A172 (cell line): ENCODE measurements at places on chromosomes 1 and 21. TPM values are rescaled to one million over a fixed set of nuclear protein-coding genes. Genes with fewer than 3 reads are reported as not detected.

DNA sequence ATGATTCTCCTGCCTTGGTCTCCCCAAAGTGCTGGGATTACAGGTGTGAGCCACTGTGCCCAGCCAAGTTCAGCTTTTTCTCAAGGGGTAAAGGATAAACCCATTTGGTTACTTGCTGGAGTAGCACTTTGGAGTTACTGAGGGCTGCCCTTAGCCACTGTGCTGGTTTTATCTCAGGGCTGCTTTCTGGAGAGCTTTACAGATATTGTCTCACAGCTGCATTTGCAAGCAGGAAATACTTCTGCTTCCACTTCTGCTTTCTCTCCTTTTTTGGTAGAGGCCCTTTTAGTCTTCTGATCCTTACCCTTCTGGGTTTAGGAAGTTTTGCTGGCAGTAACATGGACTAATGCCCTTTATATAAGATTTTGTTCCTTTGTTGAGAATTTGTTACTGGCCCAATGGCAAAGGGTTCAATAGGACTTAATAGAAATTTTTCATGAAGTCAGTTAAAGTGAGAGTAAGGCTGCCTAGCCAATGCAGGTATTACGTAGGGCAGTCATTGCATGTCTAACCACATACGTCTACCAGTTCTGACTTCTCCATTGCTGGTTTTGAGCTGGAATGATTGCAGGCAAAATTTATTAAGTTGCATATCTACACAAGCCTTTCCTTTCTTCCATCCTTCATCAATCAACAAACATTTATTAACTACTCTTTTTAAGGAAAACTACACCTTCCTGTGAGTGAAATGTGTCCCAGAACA is 24.4 kb downstream of the CAP1 start:
- no peak for DNase-seq

GRCh38 chr1:70090141-70090540 is 115.2 kb downstream of the LRRC40 start:
- DNase-seq, result no peak

- no peak for DNase-seq
These were observed 3.6 kb upstream of the CSTB start for GRCh38 chr21:43779660-43780059.

DNA sequence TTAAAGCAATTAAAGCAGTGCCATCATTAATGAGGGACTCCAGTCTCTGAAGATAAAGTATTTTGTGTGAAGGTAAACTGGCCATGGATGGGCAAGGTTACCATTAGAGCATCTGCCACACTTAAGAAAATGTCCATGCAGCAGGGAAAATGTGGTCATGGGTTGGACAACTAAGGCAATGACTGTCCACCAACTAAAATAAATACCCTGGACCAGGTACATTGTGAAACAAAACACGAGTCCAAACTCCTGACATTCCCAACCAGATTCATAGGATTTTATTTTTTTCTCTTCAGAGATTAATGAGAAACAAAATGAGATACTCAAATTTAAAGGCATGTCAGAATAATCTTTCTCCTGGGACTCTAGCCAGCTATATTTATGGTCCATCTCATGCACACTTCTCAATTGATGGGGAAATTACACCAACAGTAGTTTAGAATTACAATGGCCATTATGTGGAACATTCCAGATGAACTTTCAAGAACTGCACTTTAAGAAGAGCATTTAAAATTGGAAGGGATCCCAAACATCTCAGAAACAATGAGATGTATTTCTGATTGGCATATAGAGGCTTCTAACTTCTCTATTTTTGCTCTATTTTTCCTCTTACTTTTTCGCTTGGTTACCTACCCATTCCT is 8.1 kb downstream of the GBP7 start:
- no peak for DNase-seq

- DNase-seq, result no peak
These were observed 2.6 kb downstream of the PADI1 start for GRCh38 chr1:17207540-17207939.

DNA sequence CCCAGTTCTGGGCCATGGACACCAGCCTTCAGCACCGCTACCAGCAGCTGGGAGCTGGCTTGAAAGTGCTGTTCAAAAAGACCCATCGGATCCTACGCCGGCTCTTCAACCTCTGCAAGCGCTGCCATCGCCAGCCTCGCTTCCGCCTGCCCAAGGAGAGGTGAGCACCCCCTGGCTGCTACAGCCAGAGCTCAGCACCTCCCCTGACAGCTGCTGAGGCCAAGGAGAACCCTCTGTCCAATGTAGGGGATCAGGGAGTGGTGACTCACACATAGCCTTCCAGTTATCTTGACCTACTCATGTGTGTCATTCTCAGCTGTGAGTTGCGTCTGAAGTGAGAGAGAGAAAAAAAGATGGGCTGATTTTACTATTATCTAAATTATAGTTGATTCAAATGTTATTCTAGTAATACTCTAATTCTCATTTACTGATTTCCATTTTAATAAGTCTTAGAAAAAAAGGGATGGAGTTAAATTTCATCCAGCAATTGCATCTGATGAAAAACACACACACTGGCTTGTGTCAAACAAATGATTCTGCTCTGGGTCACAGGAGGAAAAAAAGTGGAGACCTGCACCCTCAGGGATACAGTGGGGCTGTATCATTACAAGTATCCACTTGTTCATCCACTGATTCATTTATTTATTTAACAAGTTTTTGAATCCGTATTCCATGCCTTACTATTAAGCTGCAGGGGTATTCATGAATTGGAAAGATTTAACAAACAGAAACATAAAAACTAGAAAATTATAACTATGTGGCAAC is 108.0 kb downstream of the BRINP2 start:
- DNase-seq, result no peak

- DNase-seq, result no peak
These were observed 20.1 kb downstream of the DISP3 start for GRCh38 chr1:11498956-11499594.

- no peak for DNase-seq
These were observed 89.2 kb downstream of the TTLL7 start for GRCh38 chr1:83909687-83910086.

DNA sequence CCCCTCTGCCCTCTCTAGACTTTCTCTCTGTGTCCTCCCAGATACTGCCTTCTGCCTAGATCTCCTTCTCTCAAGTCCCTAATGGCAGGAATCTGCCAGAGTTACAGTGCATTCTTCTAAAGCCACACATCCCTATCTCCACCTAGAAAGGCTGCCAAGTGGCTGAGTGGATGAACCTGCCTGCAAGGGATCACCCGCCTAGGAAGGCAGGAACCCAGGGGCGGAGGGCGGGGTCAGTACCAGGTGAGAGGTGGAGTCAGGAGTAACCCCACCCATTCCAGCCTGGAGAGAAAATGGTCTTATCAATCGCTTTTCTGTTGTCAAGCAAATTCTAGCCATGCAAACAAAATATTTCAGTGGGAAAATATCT is 60.8 kb downstream of the BCAR3 start:
- DNase-seq, result no peak

- peak; percentile 6 for DNase-seq
These were observed 20.6 kb downstream of the RUNX3 start for GRCh38 chr1:24909388-24909898.

GRCh38 chr21:42616446-42616845 is 37.0 kb upstream of the PDE9A start:
- no peak for DNase-seq

- no peak for DNase-seq
These were observed 504 bp downstream of the PHTF1 start for GRCh38 chr1:113758631-113759332.

DNA sequence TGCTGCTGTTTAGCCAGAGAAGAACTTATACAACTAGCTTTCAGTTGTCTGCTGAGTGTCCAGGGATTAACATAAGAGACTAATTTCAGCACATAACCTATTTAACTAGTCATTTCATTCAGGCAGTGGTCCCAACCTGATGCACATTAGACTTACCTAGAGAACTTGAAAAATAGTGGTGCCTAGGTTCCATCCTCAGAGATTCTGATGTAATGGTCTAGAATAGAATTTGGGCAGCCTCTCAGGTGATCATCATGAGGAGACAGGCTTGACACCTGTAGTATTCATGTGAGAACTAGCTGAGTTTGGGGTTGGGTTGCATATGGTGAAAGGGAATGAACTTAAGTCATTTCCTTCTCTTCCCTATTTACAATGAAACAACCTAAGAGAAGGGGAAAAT is 24.8 kb downstream of the CNST start:
- no peak for DNase-seq

DNA sequence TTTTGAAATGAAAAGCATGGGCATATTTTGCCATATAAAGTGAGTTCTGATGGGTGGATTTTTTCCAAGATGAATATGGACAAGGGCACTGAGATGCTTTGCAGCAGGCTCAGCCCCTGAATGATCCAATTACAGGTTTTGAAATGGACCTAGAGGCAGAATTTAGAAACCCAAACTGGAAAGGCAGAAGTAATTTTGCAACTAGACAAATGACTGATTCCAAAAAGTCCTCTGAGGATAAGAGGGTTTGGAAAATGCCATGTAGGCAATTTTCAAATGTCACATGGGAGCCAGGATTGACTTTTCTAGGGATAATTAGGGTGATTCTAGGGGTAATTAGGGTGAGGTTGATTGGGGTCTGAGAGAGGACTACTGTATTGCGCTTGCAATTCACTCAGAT is 148.9 kb upstream of the ZNF648 start:
- DNase-seq, result no peak

GRCh38 chr1:71834601-71835441 is 447.5 kb downstream of the NEGR1 start:
- no peak for DNase-seq

- DNase-seq, result peak; percentile 85
These were observed 213.8 kb downstream of the HHIPL2 start for GRCh38 chr1:222334026-222334680.

DNA sequence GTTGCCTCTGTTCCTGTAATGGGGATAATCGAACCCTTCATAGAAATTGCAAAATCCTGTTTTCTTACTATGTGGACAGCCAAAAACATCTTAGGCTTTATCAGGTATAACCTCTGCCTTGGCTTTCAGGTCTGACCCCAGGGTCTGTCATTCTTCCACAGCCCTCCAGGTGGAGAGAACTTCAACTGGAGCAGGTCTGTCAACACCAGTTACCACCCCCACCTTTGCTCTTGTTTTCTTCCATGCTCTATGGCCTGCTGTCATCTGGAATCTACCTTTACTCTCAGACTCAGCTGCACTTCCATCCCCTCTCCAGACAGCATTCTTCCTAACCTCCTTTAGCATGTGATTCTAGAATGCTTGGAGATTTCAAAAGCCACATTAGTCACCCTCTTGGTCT is 10.4 kb upstream of the GJA9 start:
- DNase-seq, result no peak

GRCh38 chr1:203072911-203073310 is 12.9 kb downstream of the MYOG start:
- DNase-seq, result no peak

- DNase-seq, result no peak
These were observed 137.3 kb upstream of the EDN2 start for GRCh38 chr1:41621791-41622190.

DNA sequence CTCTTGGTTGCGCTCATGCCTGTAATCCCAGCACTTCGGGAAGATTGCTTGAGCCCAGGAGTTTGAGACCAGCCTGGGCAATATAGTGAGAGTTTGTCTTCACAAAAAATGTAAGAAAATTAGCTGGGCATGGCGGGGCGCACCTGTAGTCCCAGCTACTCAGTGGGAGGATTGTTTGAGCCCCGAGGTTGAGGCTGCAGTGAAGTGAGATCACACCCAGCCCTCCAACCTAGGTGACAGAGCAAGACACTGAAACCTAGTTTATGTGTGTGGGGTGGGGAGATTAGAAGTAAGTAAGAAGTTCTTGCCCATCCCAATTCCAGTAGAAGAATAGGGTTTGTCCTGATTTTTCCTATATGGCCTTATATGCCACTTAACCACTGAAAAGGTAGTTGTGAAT is 2.0 kb downstream of the RPL5 start:
- no peak for DNase-seq

- DNase-seq, result no peak
These were observed 33.1 kb upstream of the FOXO6 start for GRCh38 chr1:41328001-41328615.

DNA sequence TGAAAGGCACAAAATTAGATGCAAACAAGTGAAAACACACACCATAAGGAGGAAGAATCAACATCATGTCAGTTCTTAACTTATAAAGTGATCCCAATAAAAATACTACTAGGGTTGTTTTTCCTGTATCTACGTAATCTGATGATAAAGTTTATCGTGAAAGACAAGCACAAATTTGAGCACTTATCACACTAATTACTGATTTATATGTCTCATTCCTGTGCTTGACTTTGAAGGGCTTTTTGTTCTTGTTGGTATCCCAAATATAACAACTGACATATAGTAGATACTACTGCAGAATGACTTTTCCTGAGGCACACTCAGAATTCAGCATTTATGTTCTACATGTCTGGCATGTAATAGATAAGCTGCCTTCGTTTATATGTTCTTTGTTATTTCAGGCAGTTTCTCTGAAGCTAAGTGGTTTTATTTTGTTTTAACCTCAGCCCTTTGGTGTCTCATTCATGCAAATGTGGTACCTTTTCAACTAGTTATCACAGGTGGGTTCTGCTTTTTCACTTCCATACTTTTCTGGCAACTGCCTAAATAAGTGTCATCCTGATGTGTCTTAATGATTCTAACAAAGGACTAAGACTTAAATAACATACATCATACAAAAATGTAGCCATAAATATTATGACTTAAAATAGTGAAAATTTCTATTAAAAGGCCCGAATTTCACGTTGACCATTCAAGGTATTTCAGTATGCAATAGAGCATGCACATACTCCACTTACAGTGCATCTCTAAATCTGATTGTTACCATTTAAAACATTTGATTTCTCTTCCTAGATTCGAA is 73.2 kb downstream of the LRRC8C start:
- no peak for DNase-seq

DNA sequence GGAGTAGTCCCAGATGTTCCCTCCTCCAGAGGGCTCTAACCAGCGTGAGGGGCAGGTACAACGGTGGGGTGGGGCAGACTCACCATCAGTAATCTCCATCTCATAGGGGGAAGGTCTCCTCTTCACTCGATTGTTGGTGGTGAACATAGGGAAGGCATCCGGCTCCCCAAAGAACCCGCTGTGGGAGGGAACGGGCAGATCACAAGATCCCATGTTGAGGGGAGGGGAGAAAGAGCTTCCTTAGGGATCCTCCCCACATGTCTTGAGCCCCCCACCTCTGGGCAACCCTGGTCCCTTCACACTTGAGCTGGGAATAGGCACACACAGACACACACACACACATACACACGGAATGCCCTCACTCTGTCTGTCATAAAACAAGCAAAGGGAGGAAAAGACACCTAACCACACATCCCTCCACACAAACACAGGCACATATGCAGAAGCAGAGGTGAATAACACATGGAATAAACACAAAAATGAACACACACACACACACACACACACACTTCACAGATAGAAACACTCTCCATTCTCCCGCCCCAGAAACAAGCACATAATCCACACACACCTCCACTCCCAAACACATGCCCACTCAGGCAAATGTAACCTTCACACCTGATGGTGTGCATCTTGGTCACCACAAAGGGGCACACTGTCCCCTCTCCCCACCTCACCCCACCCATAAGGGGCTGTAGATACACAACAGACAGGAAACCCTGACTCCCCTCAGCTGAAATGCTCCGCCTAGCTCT is 7.9 kb downstream of the TAL1 start:
- DNase-seq, result no peak

The KRTAP13-3 gene
- total RNA-seq, result not detected in 2 replicates

The AMY2A gene
- total RNA-seq, result not detected in 2 replicates

The STUM gene
- not detected in 2 replicates for total RNA-seq

The HOOK1 gene
- total RNA-seq, result not detected in 2 replicates

The LCE1B gene
- total RNA-seq, result not detected in 2 replicates

The TBX15 gene
- total RNA-seq, result not detected in 2 replicates

The FAM163A gene
- 0.10 and 0.24 TPM in 2 replicates for total RNA-seq

The ITPKB gene
- 1.9 and 2.3 TPM in 2 replicates for total RNA-seq
